Right kidney (tissue), 9 donors: ENCODE measurements at places on chromosomes 2 and 18.

DNA sequence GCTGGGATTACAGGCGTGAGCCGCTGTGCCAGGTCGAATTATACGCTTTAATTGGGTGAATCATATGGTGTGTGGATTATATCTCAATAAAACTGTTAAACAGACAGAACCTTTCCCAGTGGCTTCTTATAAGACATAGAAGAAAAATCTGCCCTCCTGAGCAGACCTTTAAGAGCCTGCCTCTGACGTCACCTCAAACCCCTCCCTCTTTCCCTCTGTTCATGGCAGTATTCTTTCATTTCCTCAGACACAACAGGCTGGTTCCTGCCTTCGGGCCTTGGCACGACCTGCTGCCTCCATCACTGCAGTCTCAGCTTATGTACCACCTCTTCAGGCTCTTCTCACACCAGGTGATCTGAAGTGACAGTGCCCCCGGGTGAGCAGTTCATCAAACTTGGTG lies 14.0 kb upstream of the PDIA6 start:
- no peak for DNase-seq

GRCh38 chr2:137881711-137882110 lies 82.6 kb upstream of the HNMT start:
- no peak for DNase-seq

- no peak for DNase-seq
Observed at GRCh38 chr2:189584686-189585085, 4.1 kb upstream of the SLC40A1 start.

- no peak for DNase-seq
Observed at GRCh38 chr18:22813648-22814328, 119.3 kb upstream of the RBBP8 start.

- DNase-seq = no peak
Observed at GRCh38 chr2:149363958-149364357, 33.6 kb downstream of the LYPD6 start.

GRCh38 chr2:109514857-109515256 lies 98.9 kb downstream of the SEPTIN10 start:
- no peak for DNase-seq

GRCh38 chr2:109458512-109458911 lies 155.3 kb downstream of the SEPTIN10 start:
- DNase-seq = no peak

DNA sequence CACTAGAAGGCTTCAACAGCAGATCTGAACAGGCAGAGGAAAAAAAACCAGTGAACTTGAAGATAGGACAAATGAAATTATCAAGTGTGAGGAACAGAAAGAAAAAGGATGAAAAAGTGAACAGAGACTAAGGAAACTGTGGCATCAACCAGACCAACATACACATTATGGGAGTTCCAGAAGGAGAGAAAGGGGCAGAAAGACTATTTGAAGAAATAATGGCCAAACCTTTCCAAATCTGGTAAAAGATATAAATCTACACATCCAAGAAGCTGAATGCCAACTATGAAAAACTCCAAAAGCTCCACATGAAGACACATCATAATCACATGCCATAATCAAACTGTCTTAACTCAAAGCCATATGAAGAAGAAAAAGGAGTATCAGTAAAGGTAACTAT lies 79.8 kb downstream of the ROCK1 start:
- DNase-seq = no peak

GRCh38 chr2:6926071-6926732 lies 9.0 kb downstream of the RNF144A start:
- DNase-seq = no peak

DNA sequence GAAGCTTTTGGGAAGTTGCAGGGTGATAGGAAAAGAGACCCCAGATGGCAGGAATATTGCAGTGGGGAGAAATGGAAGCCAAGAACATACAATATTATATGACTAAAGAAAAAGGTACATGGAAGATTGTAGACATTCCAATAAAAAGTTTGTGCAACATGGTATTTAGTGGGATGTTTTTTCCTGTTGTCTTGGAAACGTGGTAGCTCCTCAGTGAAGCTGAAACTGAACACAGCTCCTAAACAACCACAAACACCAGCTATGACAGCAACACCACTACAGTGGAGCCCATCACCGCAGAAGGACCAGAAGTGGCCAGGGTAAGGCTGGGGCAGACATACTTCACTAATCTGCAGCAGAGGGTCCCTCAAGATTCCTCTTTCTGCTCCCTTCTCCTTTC lies 246.8 kb downstream of the CDH20 start:
- DNase-seq = no peak

- no peak for DNase-seq
Observed at GRCh38 chr2:191936882-191937405, 90.1 kb upstream of the CAVIN2 start.

- DNase-seq = no peak
Observed at GRCh38 chr18:31506024-31506742, 8.2 kb downstream of the DSG2 start.

DNA sequence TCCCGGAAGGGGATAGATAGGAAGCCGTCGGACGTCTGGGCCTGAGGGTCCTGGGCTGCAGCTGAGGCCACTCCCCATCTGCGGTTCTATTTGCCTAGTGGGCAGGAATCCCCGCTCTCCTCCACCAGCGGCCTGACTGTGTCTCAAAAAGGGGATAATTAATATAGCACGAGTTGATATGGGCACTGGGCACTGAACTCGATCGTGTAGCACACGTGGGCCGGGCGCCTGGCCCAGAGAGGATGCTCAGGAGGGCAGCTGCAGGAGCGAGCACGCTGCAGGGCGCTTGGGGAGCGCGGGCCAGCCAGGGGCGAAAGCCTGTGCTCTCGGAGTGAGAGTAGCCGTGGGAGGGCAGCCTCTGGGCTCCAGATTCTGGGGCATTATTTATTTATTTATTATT lies 8.8 kb upstream of the GBX2 start:
- DNase-seq = no peak
